ENCODE measurements at places on chromosomes 5 and 9. TPM values are rescaled to one million over a fixed set of nuclear protein-coding genes. Genes with fewer than 3 reads are reported as not detected.

- H3K4me3 ChIP-seq, result no peak overlapping the region
- no peak overlapping the region for H3K27ac ChIP-seq
- H3K36me3 ChIP-seq, result no peaks in the 10 kb centered on the region
- H3K27me3 ChIP-seq, result no peaks in the 10 kb centered on the region
- no peak for DNase-seq
Measured at GRCh38 chr5:93454896-93455295, 126.1 kb downstream of the NR2F1-AS1 start.

DNA sequence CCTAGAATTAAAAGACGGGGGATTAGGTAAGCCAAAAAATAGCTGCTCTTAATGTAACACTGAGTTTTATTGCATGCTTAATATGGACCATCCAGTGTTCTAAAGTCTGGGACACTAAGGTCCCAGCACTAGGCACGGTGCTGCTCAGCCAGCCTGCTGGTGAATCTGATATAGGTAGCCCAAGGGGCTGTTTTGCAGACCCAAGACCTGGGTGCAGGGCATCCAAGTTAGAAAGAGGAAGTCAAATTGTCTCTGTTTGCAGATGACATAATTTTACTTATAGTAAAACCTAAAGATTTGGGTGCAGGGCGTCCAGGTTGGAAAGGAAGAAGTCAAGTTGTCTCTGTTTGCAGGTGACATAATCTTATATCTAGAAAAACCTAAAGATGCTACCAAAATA is 17.8 kb downstream of the IFNA5 start:
- H3K4me1 ChIP-seq, result no peaks in the 10 kb centered on the region
- H3K4me3 ChIP-seq, result no peak overlapping the region
- DNase-seq, result no peak
- H3K27me3 ChIP-seq, result peaks cover 11% of the 10 kb centered on the region
- no peak overlapping the region for H3K27ac ChIP-seq
- H3K36me3 ChIP-seq, result no peaks in the 10 kb centered on the region

- no peaks in the 10 kb centered on the region for H3K36me3 ChIP-seq
- no peak overlapping the region for H3K4me3 ChIP-seq
- H3K27ac ChIP-seq, result no peak overlapping the region
Measured at GRCh38 chr9:86741311-86742208, 205.7 kb downstream of the GAS1 start.

- DNase-seq, result no peak
- H3K27ac ChIP-seq, result peak overlapping the region; percentile 67
- H3K4me1 ChIP-seq, result peaks cover 19% of the 10 kb centered on the region
Measured at GRCh38 chr9:128141604-128142003, 7.6 kb upstream of the LCN2 start.

GRCh38 chr5:34977934-34978613 is 48.7 kb downstream of the DNAJC21 start:
- no peaks in the 10 kb centered on the region for H3K36me3 ChIP-seq
- peaks cover 5% of the 10 kb centered on the region for H3K27me3 ChIP-seq
- DNase-seq, result no peak
- no peak overlapping the region for H3K4me3 ChIP-seq
- H3K27ac ChIP-seq, result no peak overlapping the region

DNA sequence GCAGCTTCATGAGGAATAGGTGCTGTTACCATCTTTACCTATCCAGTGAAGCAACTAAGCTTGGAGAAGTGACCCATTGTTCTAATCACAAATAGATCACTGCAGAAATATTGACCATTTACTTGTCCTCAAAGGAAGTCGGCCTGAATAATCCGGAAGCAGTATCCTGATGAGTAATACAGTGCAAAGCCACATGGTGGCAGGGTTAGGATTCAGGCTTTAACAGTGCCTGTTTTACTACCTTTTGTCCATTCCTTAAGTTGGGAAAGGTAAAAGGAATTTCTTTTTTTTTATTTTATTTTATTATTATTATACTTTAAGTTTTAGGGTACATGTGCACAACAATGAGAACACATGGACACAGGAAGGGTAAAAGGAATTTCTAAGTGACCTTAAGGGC is 336.3 kb downstream of the KDM4C start:
- H3K27me3 ChIP-seq, result no peaks in the 10 kb centered on the region
- no peak overlapping the region for H3K4me3 ChIP-seq
- DNase-seq, result no peak
- H3K27ac ChIP-seq, result no peak overlapping the region
- H3K4me1 ChIP-seq, result peaks cover 9% of the 10 kb centered on the region

GRCh38 chr5:39716532-39717028 is 291.8 kb upstream of the DAB2 start:
- no peak overlapping the region for H3K27ac ChIP-seq
- no peaks in the 10 kb centered on the region for H3K4me1 ChIP-seq
- H3K36me3 ChIP-seq, result no peaks in the 10 kb centered on the region
- H3K27me3 ChIP-seq, result peaks cover 3% of the 10 kb centered on the region

DNA sequence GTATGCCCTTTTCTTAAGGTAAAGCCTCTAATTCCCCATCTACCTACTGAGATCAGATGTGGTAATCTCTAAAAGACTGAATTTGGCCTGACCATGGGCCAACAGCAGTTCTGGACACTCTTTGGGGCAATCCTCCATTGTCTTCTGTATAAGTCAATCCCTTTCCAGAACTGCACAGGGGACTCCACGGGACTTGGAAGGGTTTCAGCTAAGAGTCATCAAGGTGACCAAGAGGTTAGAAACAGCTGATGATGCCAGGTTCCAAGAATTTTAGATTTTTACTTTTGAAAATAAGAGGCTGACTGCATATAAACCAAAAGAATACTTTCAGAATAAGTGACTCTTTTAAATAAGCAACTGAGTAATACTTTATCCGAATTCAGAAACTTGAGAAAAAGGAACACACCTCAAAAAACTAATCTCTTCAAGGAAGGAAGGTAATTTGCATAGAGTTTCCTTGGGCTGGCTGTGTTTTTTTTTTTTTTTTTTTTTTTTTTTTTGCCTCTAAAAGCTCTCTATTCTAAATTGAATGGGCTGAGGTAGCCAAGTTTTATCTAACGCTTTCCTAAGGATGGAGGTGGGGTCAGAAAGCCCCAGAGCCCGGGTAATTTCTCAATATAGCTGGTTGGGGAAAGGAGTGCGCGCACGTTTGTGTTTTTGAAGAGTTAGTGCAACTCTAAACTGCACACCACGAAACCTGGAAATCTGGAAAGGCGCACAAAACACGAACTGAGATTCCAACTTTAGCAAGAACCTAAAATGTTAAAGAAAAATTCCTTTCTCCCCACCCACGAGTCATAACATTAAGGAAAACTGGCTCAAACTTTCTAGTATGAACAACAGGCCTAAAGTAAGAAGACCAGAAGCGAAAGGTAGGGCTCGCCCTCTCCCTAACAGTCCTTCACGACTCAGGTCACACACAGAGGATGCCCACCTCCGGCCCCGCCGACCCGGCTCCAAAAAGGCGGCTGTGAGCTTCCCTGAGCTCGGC is 1.3 kb downstream of the VCP start:
- peaks cover 69% of the 10 kb centered on the region for H3K4me1 ChIP-seq
- peak overlapping the region; percentile 89 for H3K4me3 ChIP-seq
- no peak for DNase-seq

DNA sequence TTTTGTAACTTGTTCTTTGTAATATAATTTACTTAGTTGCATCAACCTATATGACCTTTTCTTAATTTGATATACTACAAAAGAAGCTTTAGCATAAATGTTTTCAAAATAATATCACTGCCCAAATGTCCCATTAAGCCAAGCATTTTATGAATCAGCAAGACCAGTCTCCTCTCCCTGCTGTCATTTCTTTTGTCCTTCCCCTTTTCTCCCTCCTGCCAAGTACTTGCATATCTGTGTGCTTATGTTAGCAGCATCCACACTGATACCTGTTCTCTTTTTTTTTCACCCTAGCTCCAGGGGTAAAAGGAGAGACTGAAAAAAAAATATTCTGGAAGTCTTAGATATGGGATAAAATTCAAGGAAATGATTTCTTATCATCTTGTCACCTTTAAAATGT is 69.7 kb downstream of the ZSWIM6 start:
- H3K4me1 ChIP-seq, result peaks cover 8% of the 10 kb centered on the region
- H3K4me3 ChIP-seq, result no peak overlapping the region
- no peaks in the 10 kb centered on the region for H3K36me3 ChIP-seq
- no peaks in the 10 kb centered on the region for H3K27me3 ChIP-seq

DNA sequence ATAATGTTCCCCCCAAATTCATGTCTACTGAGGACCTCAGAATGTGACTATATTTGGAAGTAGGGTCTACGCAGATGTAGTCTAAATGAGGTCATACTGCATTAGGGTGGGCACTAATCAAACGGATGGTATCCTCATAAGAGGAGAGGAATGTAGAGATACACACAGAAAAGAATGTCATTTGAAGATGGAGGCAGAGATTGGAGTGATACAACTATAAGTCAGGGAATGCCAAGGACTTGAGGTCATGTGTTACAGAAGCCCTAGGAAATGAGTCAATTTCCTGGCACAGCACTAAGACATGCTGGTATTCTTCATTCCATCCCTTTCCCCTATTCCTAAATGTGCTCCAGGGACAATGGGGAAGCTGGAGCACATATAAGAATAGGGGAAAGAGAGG is 758 bp upstream of the PDCD1LG2 start:
- peaks cover 59% of the 10 kb centered on the region for H3K4me1 ChIP-seq
- no peak for DNase-seq
- H3K27ac ChIP-seq, result peak overlapping the region; percentile 95
- no peaks in the 10 kb centered on the region for H3K27me3 ChIP-seq

DNA sequence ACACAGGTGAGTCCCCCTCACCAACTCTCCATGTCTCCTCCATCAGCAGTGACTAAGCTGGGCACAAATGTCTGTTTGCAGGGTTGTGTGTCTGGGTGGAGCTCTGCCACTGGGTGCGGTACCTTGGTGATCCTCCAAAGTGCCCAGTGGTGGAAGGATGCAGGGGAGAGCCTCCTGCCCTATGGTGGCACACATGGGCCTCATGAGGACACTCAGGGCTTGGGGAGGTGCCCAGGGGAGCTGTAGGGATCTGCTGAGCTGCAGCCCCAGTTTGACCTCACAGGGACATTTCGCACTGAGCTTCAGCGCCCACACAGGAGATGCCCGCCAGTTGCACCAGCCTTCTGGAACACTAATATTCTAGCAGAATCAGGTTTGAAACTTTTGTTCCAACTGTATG is 29.5 kb downstream of the S1PR3 start:
- peaks cover 9% of the 10 kb centered on the region for H3K27me3 ChIP-seq
- H3K27ac ChIP-seq, result no peak overlapping the region
- H3K4me1 ChIP-seq, result no peaks in the 10 kb centered on the region

DNA sequence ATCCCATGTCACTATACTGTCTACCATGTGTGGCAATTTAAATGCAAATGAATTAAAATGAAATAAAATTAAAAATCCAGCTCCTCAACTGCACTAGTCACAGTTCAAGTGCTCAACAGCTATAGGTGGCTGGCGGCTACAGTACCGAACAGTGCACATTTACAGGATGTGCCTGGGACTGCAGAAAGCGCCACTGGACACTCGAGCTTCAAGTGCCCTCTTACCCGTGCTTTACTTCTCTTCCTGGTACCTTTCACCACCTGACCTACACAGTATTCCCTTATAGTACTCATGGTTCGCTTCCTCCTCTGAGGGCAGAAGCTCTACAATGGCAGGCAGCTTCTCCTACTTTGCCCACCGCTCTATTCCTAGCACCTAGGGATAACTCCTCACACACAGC is 166.6 kb downstream of the FANCC start:
- H3K4me1 ChIP-seq, result no peaks in the 10 kb centered on the region
- no peaks in the 10 kb centered on the region for H3K27me3 ChIP-seq
- no peaks in the 10 kb centered on the region for H3K36me3 ChIP-seq

- no peak overlapping the region for H3K27ac ChIP-seq
- H3K36me3 ChIP-seq, result peaks cover 56% of the 10 kb centered on the region
- H3K27me3 ChIP-seq, result no peaks in the 10 kb centered on the region
- no peak for DNase-seq
Measured at GRCh38 chr9:136412962-136413361, 2.5 kb downstream of the PMPCA start.

DNA sequence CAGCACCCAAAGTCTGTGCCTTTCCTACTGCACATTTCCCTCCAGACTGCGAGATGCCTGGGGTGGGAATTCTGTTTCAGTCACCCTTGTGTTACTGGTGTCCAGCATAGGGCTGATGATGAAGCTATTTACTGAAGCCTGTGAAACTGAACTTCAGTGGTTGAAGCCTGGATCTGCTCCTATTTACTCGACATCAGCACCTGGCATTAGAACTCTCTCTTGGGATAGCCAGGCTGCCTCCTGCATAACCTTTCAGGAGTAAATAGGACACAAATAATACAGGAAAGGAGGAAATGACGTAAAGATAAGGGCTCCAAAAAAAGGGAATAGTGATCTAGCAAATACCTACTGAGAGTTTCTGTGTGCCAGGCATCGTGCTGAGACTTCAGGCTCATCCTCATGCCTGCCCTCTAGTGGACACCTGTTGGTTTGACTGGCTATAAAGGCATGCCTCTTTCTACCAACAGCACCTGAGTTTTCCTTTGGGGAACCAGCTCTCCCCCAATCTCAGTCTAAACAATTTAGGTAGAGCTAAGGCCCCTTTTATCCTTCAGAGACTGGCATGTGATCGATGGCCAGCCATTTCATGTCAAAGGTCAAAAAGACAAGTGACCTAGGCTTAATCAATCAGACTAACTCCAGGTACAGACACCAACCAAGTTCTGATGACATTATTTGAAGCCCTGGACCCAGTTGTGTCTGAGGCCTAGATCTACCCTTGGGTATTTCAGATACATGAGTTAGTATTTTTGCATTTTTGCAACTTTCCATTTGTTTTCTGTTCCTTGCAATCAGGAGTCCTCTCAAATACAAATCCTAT is 192.1 kb upstream of the TRIM32 start:
- no peaks in the 10 kb centered on the region for H3K27me3 ChIP-seq
- no peaks in the 10 kb centered on the region for H3K36me3 ChIP-seq

The ANKRD34B gene
- not detected for total RNA-seq

The RNF208 gene
- 2.5 TPM for total RNA-seq

The PCDH12 gene
- 2.2 TPM for total RNA-seq

The FYB1 gene
- 260 TPM for total RNA-seq

The BRINP1 gene
- not detected for total RNA-seq
